ENCODE measurements at places on chromosomes 12 and 14. TPM values are rescaled to one million over a fixed set of nuclear protein-coding genes. Genes with fewer than 3 reads are reported as not detected.

Gene KRT73
- total RNA-seq = not detected

Gene NEUROD4
- total RNA-seq = not detected

Gene CD69
- total RNA-seq = 5.0 TPM

Gene IGF1
- total RNA-seq = 391 TPM

Gene RHNO1
- total RNA-seq = 8.4 TPM

Gene LYZ
- total RNA-seq = 20.7 TPM

Gene SYCP3
- not detected for total RNA-seq

Gene DACT1
- total RNA-seq = 18.8 TPM

Gene DNAI7
- total RNA-seq = 1.1 TPM

Gene TCL1B
- total RNA-seq = not detected

Gene PLA2G1B
- total RNA-seq = 2.0 TPM

Gene TMPRSS12
- total RNA-seq = not detected

Gene TAS2R8
- total RNA-seq = not detected

Gene ZDHHC22
- total RNA-seq = not detected

Gene RERG
- 98.8 TPM for total RNA-seq

Gene AKAP3
- 1.2 TPM for total RNA-seq

Gene SERPINA1
- total RNA-seq = 34.5 TPM

Gene CLEC1A
- 5.2 TPM for total RNA-seq

Gene BCL11B
- 1.5 TPM for total RNA-seq

Gene TAS2R10
- 1.2 TPM for total RNA-seq

Gene CCDC177
- total RNA-seq = not detected

Gene FITM1
- total RNA-seq = not detected
